ENCODE measurements at places on chromosomes 3 and 15. TPM values are rescaled to one million over a fixed set of nuclear protein-coding genes. Genes with fewer than 3 reads are reported as not detected.

The DNAH12 gene
- total RNA-seq = under 0.01 TPM

The ABI3BP gene
- total RNA-seq = 32.0 TPM

The TLE3 gene
- 38.3 TPM for total RNA-seq

The GPR149 gene
- total RNA-seq = not detected

The FBLN2 gene
- 16.5 TPM for total RNA-seq

The DNAJC13 gene
- total RNA-seq = 71.6 TPM

The LRRC2 gene
- total RNA-seq = under 0.01 TPM

The GBE1 gene
- 70.5 TPM for total RNA-seq

The CASR gene
- not detected for total RNA-seq

The PPP1R14D gene
- not detected for total RNA-seq

The USP19 gene
- total RNA-seq = 50.2 TPM

The CPNE9 gene
- not detected for total RNA-seq

The CAND2 gene
- total RNA-seq = 2.4 TPM

The CCR8 gene
- not detected for total RNA-seq

The CCR1 gene
- total RNA-seq = not detected

The CCR5 gene
- not detected for total RNA-seq

The RHOV gene
- total RNA-seq = not detected

The TMEM207 gene
- total RNA-seq = not detected

The GOLGA8N gene
- total RNA-seq = 1.2 TPM

The ALPK3 gene
- total RNA-seq = 38.8 TPM

The GATM gene
- 0.34 TPM for total RNA-seq

The NOX5 gene
- under 0.01 TPM for total RNA-seq

The GMPS gene
- total RNA-seq = 34.0 TPM

The ENTPD3 gene
- 0.09 TPM for total RNA-seq

The PIF1 gene
- 5.4 TPM for total RNA-seq

The PP2D1 gene
- total RNA-seq = not detected

The CKMT1A gene
- not detected for total RNA-seq

The CD86 gene
- total RNA-seq = not detected

The IMPG2 gene
- total RNA-seq = 0.85 TPM

The SNTN gene
- not detected for total RNA-seq

The AGBL1 gene
- total RNA-seq = not detected
